ENCODE measurements at places on chromosomes 1 and 21.

- DNase-seq, result no peak
Observed at GRCh38 chr1:219171192-219171935, 2.3 kb upstream of the LYPLAL1 start.

DNA sequence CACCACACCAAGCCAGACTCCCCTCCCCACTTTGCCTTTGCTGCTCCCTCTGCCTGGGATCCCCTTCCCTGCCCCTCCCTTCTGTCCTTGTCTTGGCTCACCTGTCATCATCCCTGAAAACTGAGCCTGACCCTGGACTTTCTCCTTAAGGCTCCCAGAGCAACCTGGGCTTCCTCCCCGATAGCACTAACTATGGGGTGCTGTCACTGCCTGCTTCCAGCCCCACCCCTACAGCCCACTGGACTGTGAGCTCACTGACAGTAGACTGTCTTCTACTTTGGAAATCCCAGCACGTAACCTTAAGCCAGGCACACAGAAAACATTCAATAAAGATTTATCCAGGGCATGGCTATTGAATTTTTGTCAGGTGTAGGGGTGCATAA is 9.5 kb upstream of the CSF1 start:
- no peak for DNase-seq

- no peak for DNase-seq
Observed at GRCh38 chr21:37742115-37742514, 174.1 kb downstream of the KCNJ6 start.

- no peak for DNase-seq
Observed at GRCh38 chr1:32521165-32521564, 18.1 kb upstream of the ZBTB8A start.

DNA sequence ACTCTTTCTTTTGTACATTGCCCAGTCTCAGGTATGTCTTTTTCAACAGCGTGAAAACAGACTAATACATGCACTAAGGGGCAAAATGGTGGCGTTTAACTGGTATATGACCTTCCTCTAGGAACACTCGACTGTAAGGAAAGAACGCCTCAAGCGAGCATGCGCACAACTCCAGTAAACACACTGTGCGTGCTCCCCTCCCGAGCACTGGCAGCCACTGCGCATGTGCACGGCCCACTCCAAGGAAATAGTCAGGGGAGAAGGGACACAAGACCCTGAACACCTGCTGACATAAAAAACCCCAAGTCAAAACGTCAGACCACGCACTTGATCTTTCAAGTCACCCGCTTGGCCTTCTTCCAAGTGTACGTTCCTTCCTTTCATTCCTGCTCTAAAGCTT is 173.5 kb downstream of the NPHP4 start:
- DNase-seq, result no peak

- no peak for DNase-seq
Observed at GRCh38 chr1:193418745-193419058, 232.3 kb upstream of the B3GALT2 start.

DNA sequence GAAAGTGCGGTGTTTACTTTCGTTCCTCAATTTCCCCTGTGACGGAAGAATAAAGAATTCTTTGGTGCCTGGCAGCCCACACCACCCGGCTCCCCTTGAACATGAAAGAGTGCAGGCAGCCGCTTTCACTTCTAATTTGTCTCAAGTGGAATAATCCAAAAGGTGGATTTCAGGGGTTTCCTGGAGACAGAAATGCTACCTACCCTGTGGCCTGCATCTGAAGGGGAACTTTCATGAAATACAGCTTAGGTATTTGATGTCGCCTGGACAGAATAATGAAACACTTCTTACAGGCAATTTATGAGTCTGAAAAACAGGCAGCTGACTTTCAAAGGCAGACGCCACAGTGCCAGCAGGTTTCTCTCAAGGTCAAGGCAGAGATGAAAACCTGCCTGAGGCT is 169.5 kb upstream of the USP24 start:
- DNase-seq, result no peak

DNA sequence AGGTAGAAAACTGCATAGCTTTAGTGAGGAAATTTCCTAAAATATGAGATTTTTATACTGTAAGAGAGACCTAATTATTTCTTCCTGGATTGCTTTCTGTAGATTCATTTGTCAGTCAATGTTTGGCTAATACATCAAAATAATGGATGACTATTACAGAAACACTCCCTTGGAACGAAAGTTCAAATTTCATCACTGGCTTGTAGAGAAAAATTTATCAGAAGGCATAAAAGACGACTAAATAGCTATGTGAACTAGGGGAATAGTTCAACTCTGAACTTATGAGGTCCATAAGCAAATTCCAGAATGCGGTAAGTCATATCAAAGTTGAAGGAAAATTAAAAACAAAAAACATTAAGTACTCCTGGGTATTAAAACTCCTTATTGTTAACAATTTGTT is 36.0 kb downstream of the WNT2B start:
- DNase-seq, result no peak

Data from hippocampal formation (tissue), 2 donors.